Cardiac muscle cell (in vitro differentiated cells and primary cell): ENCODE measurements at places on chromosomes 2 and 18. TPM values are rescaled to one million over a fixed set of nuclear protein-coding genes. Genes with fewer than 3 reads are reported as not detected.

GRCh38 chr2:239889641-239890121 lies 135.5 kb downstream of the NDUFA10 start:
- no peak overlapping the region for H3K4me3 ChIP-seq
- H3K36me3 ChIP-seq, result no peaks in the 10 kb centered on the region
- no peaks in the 10 kb centered on the region for H3K27me3 ChIP-seq
- DNase-seq, result no peak
- no peaks in the 10 kb centered on the region for H3K4me1 ChIP-seq
- no peak overlapping the region for H3K27ac ChIP-seq

DNA sequence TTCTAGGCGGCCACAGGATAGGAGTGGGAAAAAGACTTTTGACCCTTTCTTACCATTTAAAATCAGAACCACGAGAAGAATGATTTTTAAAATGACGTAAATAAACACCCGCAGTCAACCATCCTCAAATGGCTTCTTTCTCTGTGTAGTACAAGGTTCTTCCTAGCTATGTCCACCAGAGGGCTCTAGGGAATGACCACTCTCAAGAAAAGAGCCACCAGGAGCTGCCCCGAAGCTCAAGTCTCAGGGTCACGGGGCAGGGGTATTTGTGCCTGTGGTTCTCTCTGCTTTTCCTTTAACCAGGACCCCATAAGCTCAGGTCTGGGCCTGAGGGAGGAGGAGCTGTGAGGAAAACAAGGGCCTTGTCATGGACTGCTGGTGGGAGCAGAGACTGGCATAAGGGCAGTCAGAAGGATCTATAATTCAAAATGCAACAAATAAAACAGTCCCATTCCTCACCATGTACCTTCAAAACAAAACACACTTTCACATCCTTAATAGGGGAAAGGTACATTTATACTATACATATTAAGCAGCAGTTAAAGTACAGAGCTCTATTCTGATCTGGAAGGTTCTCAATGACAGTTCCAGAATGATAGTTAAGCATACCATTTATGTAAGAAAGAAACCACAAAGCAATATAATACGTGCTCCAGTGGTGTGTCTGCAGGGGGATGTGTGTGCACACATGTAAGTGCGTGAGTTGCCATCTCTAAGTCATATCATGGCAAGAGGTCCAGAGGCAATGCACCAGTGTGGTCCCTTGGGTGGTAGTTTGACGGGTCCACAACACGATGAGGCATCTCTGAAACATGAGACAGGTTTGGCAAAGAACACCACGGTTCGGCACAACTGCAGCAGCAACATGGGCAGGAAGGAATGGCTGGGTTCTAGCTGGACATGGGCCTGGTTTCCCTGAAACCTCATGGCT lies 18.6 kb downstream of the LYPD1 start:
- H3K27ac ChIP-seq, result no peak overlapping the region
- H3K4me1 ChIP-seq, result no peaks in the 10 kb centered on the region
- H3K4me3 ChIP-seq, result no peak overlapping the region
- H3K36me3 ChIP-seq, result no peaks in the 10 kb centered on the region
- H3K27me3 ChIP-seq, result peaks cover 52% of the 10 kb centered on the region

DNA sequence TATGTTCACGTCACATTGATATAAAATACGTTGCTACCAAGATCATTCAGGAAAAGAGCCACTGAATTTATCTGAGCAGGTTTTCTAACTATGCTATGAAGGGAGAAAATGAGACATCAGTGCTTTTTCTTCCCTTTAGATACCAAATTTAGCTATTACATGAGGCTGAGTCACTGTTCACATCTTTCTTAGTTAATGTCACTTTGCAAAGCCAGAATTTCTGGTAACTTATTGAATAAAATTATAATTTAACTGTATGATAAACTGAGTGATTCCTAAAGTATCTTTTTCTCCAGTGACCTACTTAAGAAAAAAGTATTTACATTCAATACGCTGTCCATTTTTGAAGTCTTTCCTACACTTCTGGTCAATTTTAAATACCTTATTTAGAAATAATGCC lies 22.7 kb downstream of the C1D start:
- no peaks in the 10 kb centered on the region for H3K4me1 ChIP-seq
- no peak for DNase-seq
- H3K27me3 ChIP-seq, result no peaks in the 10 kb centered on the region

GRCh38 chr2:62539606-62540407 lies 33.8 kb upstream of the TMEM17 start:
- no peak for DNase-seq
- H3K4me3 ChIP-seq, result no peak overlapping the region
- H3K27ac ChIP-seq, result no peak overlapping the region
- H3K4me1 ChIP-seq, result peaks cover 7% of the 10 kb centered on the region

DNA sequence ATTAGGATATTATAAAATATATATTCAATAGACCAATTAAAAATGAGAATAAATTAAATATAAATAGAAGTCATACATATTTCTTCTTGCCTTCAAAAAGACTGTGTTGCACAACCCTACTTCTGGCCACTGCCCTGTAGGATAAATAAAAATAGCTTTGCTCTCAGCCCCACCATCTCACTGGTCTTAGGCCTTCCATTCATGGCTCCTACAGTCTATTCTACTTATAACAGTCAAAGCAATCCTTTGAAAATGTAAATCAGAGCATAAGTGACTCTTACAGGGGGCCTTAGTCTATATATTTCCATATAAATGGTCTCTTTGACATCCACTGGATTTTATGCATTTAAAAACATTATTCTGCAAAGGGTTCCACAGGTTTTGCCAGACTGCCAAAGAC lies 72.9 kb downstream of the KLF7 start:
- H3K4me1 ChIP-seq, result peaks cover 60% of the 10 kb centered on the region
- peak overlapping the region; percentile 53 for H3K27ac ChIP-seq
- no peaks in the 10 kb centered on the region for H3K27me3 ChIP-seq
- peak; percentile 32 for DNase-seq

DNA sequence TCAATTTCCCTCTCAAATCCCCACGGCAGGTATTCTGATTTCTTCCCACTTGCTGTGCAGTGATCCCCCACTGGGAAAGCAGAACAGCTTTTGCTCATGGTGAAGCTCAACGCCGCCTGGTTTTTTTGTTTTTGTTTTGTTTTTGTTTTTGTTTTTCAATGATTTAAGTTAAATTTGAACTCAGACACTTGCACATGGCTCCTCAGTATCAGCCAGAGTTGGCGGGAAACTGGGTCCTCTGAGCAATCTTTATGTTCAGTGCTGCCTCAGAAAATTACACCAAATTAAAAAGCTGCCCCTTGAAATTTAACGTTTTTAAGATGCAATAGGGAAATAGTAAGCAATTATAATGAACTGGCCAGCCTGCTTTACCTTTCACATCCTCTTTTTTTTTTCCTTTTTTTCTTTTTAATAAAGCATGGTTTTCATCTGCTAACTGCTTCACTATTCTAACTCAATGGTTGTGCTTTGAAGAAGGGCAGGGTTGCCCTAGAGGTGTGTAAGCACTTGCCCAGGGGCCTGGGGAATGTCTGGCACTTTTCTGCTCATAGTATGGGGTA lies 277.0 kb upstream of the HNRNPA3 start:
- H3K27me3 ChIP-seq, result no peaks in the 10 kb centered on the region
- H3K36me3 ChIP-seq, result no peaks in the 10 kb centered on the region
- no peak for DNase-seq
- no peak overlapping the region for H3K27ac ChIP-seq
- peaks cover 6% of the 10 kb centered on the region for H3K4me1 ChIP-seq

- no peaks in the 10 kb centered on the region for H3K27me3 ChIP-seq
- H3K4me1 ChIP-seq, result no peaks in the 10 kb centered on the region
- H3K4me3 ChIP-seq, result no peak overlapping the region
- no peaks in the 10 kb centered on the region for H3K36me3 ChIP-seq
These were observed 1.7 kb downstream of the SCN2A start for GRCh38 chr2:165240916-165241315.

GRCh38 chr2:119181791-119182445 lies 23.4 kb upstream of the C1QL2 start:
- no peaks in the 10 kb centered on the region for H3K4me1 ChIP-seq
- no peak for DNase-seq
- no peak overlapping the region for H3K4me3 ChIP-seq

DNA sequence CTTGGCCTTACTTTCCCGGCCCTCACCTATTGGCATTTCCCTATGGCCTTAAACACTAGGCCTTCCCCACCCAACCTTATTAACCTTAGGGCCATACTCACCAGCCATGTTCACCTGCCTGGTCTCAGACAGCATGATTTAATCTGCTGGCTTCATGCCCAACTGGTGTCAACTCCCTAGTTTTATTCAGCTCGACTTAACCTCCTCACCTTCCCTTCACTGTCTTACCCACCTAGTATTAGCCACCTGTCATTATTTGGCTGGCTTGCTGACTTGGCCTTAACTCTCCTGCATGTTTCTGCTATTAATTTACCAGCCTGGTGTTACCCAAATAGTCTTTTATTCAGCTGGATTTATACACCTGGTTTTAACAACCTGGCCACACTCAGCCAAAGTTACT lies 136.0 kb upstream of the ZSWIM2 start:
- H3K4me3 ChIP-seq, result no peak overlapping the region
- H3K36me3 ChIP-seq, result no peaks in the 10 kb centered on the region
- DNase-seq, result no peak
- H3K4me1 ChIP-seq, result no peaks in the 10 kb centered on the region
- no peaks in the 10 kb centered on the region for H3K27me3 ChIP-seq

DNA sequence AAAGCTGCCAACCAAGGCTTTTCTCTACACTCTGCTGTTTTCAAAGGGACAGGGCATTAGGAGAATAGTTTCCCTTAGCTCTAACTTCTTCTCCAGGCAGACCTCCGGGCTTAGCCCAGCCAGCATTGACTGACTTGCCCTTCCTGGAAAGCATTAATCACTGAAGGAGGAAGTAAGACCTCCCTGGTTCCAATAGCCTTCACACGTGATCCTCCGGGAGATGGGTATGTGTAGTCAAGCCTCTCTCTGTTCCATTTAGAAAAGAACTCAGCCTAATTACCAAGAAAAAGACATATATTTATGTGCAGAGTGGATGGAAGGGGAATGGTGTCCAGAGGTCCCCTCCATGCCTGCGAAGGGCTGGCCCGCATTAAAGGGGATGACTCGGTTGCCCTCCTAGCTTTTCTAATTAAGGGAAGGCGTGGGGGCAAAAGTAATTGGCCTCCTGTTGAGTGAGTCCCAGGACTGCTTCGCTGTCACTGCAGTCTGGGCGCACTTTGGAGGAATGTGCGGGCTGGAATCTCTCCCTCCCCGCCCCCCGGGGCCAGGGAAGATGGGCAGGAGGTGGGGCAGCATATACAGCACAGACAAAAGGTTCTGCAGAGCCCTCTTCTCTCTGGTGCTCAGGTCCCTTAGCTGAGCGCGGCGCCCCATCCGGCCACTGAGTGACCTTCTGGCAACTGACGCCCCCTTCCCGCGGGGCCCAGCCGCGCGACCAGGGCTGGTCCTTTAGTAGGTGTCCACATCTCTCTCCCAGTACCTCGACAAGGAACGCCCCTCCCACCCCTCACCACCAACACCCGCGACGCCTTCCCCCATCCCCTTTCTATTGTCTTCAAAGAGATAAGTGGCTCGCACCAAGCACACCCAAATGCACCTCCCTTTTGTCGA lies 686.0 kb downstream of the NRXN1 start:
- H3K4me3 ChIP-seq, result peak overlapping the region; percentile 55
- H3K27ac ChIP-seq, result no peak overlapping the region
- H3K27me3 ChIP-seq, result peaks cover 45% of the 10 kb centered on the region
- DNase-seq, result no peak
- H3K4me1 ChIP-seq, result peaks cover 6% of the 10 kb centered on the region

DNA sequence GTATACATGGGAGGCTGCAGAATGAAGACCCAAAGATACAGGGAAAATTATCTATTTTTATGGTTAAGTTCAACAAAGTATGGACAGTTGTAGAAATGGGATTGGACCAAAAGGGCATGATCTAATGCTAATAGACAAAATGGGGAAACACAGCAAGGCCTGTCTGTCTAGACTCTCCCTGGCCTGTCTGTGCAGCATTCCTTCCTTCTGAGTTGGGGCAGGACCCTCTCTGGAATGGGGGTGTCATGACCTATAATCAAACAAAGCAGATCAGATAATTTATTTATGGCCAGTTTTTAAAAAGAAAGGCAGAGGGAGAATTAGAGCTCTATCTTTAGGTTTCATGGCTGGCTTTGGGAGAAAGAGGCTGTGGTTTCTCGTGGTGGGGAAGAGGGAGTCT lies 104.4 kb downstream of the CTIF start:
- no peaks in the 10 kb centered on the region for H3K4me1 ChIP-seq
- H3K27ac ChIP-seq, result no peak overlapping the region
- DNase-seq, result no peak
- no peak overlapping the region for H3K4me3 ChIP-seq
- no peaks in the 10 kb centered on the region for H3K36me3 ChIP-seq

- H3K4me1 ChIP-seq, result no peaks in the 10 kb centered on the region
- H3K4me3 ChIP-seq, result no peak overlapping the region
- no peak overlapping the region for H3K27ac ChIP-seq
- no peak for DNase-seq
- H3K27me3 ChIP-seq, result peaks cover 22% of the 10 kb centered on the region
- H3K36me3 ChIP-seq, result no peaks in the 10 kb centered on the region
These were observed 281.2 kb upstream of the PARD3B start for GRCh38 chr2:204264085-204264553.

DNA sequence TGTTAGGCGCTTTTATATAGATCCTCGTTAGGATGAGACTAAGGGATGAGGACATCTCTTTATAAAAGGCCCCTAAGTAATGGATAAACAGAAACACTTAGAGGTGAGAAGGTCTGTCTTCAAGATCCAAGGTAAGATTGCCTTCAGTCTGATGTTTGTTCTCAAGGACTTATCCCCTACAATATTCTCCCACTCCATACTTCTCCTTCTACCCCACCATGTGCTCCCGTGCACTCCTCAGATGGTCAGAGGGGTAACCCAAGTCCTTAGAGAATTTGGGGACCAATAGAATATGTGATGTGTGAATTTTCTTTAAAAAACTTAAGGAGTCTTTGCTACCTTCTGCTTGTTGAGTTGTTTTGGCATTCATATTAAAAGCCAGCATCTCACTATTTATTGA lies 23.1 kb downstream of the FOSL2 start:
- peaks cover 5% of the 10 kb centered on the region for H3K36me3 ChIP-seq
- H3K27ac ChIP-seq, result no peak overlapping the region
- H3K4me1 ChIP-seq, result peaks cover 2% of the 10 kb centered on the region
- no peak overlapping the region for H3K4me3 ChIP-seq
- H3K27me3 ChIP-seq, result no peaks in the 10 kb centered on the region

- no peak overlapping the region for H3K4me3 ChIP-seq
- no peaks in the 10 kb centered on the region for H3K4me1 ChIP-seq
- no peak overlapping the region for H3K27ac ChIP-seq
- H3K27me3 ChIP-seq, result no peaks in the 10 kb centered on the region
These were observed 169.4 kb upstream of the ALKAL2 start for GRCh38 chr2:457262-457661.

GRCh38 chr2:209511637-209512036 lies 87.8 kb downstream of the MAP2 start:
- no peak overlapping the region for H3K4me3 ChIP-seq
- no peaks in the 10 kb centered on the region for H3K4me1 ChIP-seq
- H3K36me3 ChIP-seq, result no peaks in the 10 kb centered on the region
- no peak for DNase-seq

BMP10 gene
- total RNA-seq, result 0.46 and 0.95 TPM in 2 replicates

PTPRM gene
- total RNA-seq, result 37.0 and 48.8 TPM in 2 replicates

SERPINB2 gene
- total RNA-seq, result not detected in 2 replicates

CDH20 gene
- not detected in 2 replicates for total RNA-seq

SERPINB4 gene
- not detected in 2 replicates for total RNA-seq

LINC00305 gene
- 0.21 TPM in 1 of 2 replicates, not detected in the other for total RNA-seq

ACMSD gene
- not detected in 2 replicates for total RNA-seq

GBX2 gene
- 0.89 TPM in 1 of 2 replicates, not detected in the other for total RNA-seq

CFC1 gene
- total RNA-seq, result 48.4 and 59.1 TPM in 2 replicates

ASB18 gene
- total RNA-seq, result 0.07 TPM in 1 of 2 replicates, not detected in the other

OXER1 gene
- total RNA-seq, result 0.48 TPM in 1 of 2 replicates, not detected in the other

LYPD1 gene
- 2.3 and 2.7 TPM in 2 replicates for total RNA-seq

NEU2 gene
- not detected in 2 replicates for total RNA-seq
